ENCODE measurements at places on chromosomes 11 and 22.

- DNase-seq: no peak
Measured at GRCh38 chr11:126547161-126547560, 191.7 kb downstream of the ST3GAL4 start.

GRCh38 chr22:25621986-25622385, 57.5 kb downstream of the GRK3 start:
- no peak for DNase-seq

GRCh38 chr11:9315078-9315688, 790 bp upstream of the TMEM41B start:
- peak; percentile 4 for DNase-seq

DNA sequence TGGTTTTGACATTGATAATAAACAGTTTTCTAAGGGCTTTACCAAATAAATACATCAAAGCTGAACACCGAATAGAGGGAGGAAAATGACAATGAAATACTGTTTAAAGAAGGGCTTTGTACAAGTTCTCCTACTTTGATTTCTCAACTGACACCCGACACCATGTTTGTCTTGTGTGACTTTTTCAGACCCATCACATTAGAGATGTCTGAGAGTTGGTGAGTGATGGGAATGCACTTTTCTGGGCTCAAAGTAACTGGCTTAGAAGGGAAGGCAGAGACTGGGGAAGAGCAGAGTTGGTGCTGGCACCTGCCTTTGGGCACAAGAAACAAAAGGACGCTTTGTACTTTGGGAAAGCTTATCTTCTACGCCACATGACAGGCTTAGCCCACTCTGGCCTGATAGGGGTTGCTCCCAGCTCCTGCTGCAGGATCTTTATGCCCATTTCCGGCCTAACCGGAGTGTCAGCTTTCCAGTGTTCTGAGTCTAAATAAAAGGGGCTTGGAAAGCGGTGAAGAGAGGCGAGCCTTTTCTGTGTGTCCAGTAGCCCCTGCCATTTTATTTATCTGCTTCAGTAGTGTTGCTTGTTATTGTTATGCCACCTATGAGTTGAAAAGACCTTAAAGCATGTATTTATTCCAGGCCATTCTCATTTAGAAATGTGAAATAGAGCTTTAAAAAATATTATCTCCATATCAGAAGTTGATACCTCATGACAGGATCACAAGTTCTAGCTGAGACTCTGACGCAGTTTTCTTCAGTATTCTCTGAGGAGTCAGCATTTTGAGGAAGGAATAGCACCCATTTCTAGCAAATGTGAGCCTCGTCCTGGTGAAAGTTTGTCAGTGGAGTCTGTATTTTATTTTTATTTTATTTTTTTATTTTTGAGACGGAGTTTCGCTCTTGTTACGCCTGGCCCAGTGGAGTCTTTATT, 24.2 kb downstream of the KREMEN1 start:
- DNase-seq: no peak

GRCh38 chr22:37349043-37349814, 66.9 kb downstream of the CYTH4 start:
- DNase-seq: no peak

DNA sequence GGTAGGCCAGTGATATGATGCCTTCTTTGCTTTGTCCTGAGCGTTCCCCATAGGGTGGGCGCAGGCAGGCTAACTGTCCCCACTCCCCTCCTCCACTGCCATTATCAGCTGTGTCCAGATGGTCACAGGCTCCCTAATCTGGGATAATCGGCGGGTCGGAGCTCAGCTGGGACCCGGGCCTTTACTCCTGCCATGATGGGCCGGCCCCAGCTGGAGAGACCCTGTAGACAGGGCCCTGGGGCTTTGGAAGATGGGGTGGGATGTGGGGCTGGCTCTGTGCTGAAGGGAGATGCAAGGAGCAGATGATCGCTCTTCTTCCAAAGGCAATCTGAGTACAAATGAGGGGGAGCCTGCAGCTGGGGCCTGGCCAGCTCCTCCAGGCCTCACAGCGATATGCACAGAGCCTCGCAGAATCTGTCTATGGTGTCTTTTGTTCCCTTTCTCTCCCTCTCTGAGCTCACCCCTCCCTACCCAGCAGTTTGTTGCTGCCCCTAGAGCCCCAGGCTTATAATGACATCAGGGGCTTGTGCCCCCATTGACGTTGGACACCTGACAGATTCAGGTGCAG, 11.9 kb downstream of the KLHL35 start:
- no peak for DNase-seq

GRCh38 chr11:112523477-112523876, 262.8 kb upstream of the PLET1 start:
- no peak for DNase-seq

- DNase-seq: peak; percentile 53
Measured at GRCh38 chr11:47928426-47928825, 51.9 kb upstream of the PTPRJ start.

- no peak for DNase-seq
Measured at GRCh38 chr11:72236083-72236697, 7.8 kb downstream of the PHOX2A start.

DNA sequence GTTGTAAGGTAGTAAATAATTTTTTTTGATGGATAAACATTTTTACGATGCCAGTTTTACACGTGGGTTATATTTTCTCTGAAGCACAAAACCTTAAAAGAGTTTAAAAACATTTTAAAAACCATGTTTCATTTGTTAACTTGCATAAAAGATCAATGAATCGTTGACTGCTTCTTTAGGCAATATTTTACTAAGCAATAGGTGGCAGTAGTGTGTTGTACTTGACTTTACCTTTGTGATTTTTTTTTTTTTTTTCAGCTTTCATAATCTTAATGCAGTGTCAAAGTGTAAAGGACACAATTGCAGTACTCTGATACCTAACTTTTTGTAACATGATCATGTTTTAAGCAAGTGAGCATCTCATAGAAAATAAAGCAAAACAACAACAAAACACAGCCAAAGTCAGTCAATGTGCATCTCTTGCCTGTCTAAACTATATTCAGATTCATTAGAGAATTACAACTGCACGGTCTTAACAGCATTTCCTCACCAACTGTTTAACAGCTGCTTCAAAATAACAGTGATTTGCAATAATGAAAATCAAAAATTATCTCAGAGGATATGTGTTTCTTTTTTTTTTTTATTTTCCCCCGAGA, 27.7 kb downstream of the DNAJC24 start:
- peak; percentile 3 for DNase-seq

DNA sequence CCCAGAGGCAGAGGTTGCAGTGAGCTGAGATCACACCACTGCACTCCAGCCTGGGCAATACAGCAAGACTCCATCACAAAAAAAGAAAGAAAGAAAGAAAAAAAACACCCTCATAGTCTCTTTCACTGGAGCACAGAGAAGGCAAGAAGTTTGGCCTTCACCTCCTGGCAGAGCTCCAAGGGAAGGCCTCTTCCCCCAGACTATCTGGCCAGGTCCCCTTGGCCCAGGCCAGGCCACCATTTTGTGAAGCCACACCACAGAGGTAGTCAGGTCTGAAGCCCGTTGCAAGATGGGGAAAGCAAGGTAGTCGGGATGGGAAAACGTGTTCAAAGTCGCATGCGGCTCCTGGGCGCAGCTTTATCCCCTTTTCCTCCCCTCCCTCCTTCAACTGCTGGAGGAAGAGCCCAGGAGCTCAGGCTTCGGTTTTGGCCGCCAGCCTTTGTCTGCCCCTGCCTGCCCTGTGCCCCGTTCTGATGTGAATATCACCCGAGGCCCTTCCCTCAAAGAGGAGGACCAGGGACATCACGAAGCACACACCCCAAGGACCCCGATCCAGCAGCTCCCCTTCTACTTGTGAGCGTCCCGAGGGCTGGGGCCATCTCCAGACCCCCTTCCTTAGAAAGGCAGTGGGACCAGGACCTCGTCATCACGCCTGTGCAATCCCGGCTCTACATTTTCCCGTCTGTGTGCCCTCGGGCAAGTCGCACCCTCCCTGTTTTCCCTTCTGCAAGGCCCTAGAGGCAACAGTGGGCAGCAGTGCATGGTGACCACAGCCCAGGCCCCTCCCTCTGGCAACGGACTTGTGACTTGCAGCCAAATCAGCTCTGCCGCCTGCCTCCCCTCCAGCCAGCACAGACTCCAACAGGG, 17.7 kb downstream of the CABP7 start:
- no peak for DNase-seq

GRCh38 chr11:116071241-116071640, 567.0 kb upstream of the CADM1 start:
- no peak for DNase-seq

GRCh38 chr11:78027759-78028158, 4.7 kb upstream of the KCTD14 start:
- no peak for DNase-seq

- DNase-seq: peak; percentile 74
Measured at GRCh38 chr11:17352950-17353820, 1.6 kb downstream of the NCR3LG1 start.

GRCh38 chr22:41697126-41697775, 2.1 kb upstream of the MEI1 start:
- peak; percentile 88 for DNase-seq

DNA sequence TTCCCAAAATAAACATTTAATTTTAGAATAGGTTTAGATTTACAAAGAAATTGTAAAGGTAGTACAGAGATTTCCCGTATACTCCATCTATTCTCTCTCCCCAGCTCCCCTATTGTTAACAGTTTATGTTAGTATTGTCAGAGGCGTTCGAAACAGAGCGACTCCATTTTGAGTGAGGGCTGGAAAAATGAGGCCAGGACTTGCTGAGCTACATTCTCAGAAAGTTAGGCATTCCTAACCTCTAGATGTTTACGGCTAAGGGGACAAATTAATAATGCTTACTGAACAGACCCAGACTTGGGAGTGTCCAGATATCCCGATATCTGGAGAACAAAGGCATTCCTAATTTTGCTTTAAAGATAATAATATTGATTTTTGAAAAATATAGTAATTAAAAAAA, 12.4 kb upstream of the NUP160 start:
- no peak for DNase-seq

DNA sequence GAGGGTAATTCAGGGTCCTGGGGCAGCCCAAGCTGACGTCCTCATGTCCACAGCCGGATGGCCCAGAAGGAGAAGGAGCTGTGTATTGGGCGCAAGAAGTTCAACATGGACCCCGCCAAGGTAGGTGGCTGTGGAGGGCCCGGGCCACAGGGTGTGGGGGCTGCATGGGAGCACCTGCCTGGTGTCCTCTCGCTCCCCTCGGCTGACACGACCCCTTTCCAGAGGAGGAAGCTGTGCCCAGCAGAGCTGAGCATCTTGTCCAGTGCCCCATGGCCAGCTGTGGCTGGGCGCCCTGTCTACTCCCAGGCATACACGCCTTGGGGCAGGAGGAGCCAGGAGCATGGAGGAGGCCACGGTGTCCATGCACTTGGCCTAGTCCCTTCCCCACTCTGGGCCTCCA, 13.6 kb downstream of the CYTH4 start:
- no peak for DNase-seq

GRCh38 chr11:57662893-57663292, 5.0 kb upstream of the ZDHHC5 start:
- peak; percentile 28 for DNase-seq

DNA sequence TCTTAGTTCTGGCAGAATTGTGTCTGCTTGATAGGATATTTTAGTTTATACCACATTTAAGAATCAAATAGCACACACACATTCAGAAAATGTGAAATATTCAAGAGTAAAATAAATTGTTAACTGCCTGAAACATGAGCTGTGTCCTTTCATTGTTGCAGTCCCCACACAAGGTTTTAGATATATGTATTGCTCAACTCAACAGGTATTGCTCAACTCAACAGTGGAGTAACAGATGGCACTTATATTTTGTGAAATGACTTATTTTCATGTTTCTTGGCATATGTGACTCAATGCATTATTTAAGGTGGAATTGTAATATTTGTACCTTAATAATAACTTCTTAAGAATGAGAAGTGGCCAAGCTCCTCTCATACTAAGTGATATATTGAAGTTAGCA, 760.3 kb downstream of the CNTN5 start:
- DNase-seq: no peak

- DNase-seq: peak; percentile 47
Measured at GRCh38 chr11:127789927-127790326, 789.4 kb upstream of the KIRREL3 start.

DNA sequence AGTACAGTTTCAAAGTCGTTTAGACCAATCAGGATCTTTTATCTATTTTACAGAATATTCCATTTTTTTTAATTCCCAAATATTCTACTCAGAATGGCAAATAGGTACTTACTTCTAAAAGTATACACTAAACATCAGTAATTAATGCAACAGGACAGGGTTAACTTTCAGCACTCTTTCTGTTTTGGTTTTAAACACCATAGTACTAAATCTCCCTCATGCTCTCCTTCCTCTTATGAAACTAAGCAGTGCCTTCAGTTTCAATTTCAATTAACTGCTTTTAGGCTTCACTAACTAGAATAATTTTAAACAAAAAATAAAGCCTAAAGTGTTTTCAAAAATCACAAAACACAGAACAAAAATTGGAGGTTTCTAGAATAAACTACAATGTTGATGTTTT, 57.9 kb downstream of the NOX4 start:
- no peak for DNase-seq

DNA sequence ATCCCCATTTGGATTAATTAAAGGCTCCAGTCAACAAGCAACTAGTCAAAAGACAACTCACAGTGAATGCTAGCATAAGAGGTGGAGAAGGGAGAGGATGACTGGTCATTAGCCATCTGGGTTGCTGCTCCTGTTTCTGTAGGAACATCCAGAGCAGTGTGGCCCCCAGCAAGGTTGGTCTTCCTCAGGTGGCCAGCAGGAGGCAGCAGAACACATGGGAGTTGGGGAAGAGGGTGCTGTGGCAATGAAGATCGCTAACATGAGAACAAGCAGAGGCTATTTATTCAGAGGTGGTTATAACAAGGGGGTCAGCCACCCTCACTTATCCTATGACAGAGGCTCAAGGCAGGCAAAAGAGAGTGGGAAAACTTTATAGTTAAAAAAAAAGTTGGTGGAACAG, 21.3 kb downstream of the IZUMO1R start:
- peak; percentile 21 for DNase-seq

GRCh38 chr22:50576806-50577696, 1.2 kb downstream of the CPT1B start:
- DNase-seq: no peak

DNA sequence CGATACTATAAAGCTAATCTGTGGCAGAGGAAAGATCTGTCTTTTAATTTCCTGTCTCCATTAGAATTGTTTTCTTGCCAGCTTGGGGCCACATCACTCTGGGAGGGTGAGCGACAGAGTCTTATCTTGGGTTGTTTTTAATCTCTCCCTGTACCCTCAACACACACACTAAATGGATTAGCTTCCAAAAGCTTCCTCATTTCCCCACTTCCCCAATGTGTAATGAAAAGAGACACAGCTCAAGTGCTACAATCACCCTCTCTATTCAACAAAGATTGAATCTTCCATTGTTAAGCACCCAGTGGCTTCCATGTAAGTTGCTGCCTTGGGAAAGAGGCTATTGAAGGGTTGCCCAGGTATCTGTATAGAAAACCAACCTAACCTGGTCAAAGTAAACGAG, 6.1 kb upstream of the ASCL3 start:
- DNase-seq: no peak

- DNase-seq: peak; percentile 51
Measured at GRCh38 chr22:26656891-26657851, at the start of gene MIAT. MIAT (plus strand) TSS chr22:26657588.

- DNase-seq: no peak
Measured at GRCh38 chr11:46248289-46249102, 29.0 kb upstream of the CREB3L1 start.

Measured in RPMI8226 (cell line).